ENCODE measurements at places on chromosomes 4 and X.

GRCh38 chr4:170818786-170819185 lies 729.0 kb upstream of the AADAT start:
- no peak for DNase-seq

GRCh38 chrX:110242371-110242770 lies 75.5 kb downstream of the AMMECR1 start:
- DNase-seq: no peak

DNA sequence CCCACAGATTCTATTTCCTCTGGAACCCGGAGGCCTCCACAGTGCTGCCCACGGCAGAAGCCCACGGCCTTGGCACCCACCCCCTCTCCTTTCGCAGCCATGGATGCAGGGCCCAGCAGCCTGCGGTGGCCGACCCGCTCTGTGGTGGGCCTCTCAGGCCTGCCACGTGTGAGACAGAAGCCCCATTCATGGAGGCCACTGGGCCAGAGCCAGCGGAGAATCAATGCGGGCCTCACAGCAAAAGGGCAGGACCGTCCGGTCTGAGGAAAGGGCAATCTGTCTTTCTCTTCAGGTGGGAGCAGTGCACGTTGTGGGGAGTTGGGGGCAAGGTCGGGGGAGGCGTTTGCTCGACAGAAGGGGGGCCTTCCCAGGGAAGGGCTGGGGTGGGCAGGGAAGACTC lies 8.4 kb upstream of the HAUS7 start:
- no peak for DNase-seq

DNA sequence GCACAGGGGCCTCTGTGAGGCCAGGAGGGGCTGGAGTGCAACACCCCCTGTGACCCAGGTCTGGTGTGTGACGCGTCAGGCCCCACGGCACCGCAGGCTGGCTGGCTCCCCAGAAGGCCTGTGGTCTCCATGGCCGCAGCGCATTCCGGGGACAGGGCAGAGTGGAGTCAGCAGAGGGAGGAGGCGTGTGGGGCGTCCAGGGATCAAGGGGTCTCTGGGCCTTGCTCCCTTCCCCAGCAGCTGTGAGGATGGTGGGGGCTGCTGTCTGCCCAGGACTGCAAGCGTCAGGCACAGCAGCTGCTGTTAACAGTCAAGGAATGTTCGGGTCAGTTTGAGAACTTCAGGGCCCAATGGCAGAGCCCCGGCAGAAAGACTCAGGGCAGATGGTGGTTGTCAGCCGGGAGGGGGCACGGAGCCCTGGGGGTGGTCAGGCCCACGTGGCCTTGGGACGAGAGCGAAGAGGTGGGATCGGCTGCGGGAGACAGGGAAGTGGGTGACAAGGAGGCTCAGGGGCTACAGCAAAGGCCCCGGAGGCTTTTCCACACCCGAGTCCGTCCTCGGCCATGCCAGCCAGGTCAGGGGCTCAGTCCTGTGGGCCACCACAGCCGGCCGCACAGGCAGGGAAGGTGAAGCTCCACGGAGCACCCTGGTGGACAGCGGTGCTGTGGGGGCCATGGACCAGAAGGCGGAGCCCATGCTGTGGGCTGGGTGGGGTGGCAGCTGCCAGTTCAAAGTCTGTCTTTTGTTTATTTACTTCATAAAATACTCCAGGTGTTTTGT lies 18.3 kb downstream of the PCGF3 start:
- DNase-seq: no peak

GRCh38 chrX:37745354-37745753 lies 34.5 kb upstream of the CYBB start:
- DNase-seq: peak; percentile 86

Measured in activated naive CD4-positive, alpha-beta T cell treated with anti-CD3 and anti-CD28 coated beads, Interleukin-2, amount 10 ng/mL, durations not matched to agents 7 days and 5 days (primary cell).